Epithelial cell of umbilical artery (primary cell): ENCODE measurements at places on chromosomes 7 and 10. TPM values are rescaled to one million over a fixed set of nuclear protein-coding genes. Genes with fewer than 3 reads are reported as not detected.

The FAM131B gene
- 1.3 and 1.4 TPM in 2 replicates for total RNA-seq

The UBN2 gene
- total RNA-seq = 3.2 and 7.1 TPM in 2 replicates

The TMEM225B gene
- under 0.01 TPM in 1 of 2 replicates, not detected in the other for total RNA-seq

The RASA4B gene
- 0.65 and 3.2 TPM in 2 replicates for total RNA-seq

The ZC3HAV1L gene
- 12.2 and 13.3 TPM in 2 replicates for total RNA-seq

The FGF8 gene
- total RNA-seq = not detected in 2 replicates

The LBX1 gene
- total RNA-seq = not detected in 2 replicates

The CASD1 gene
- total RNA-seq = 14.6 and 22.6 TPM in 2 replicates

The ADAMTS14 gene
- under 0.01 TPM in 1 of 2 replicates, not detected in the other for total RNA-seq

The SUGCT gene
- 1.2 and 2.3 TPM in 2 replicates for total RNA-seq

The TUBB8 gene
- 0.61 TPM in 1 of 2 replicates, not detected in the other for total RNA-seq

The CYP26C1 gene
- total RNA-seq = 0.32 and 1.4 TPM in 2 replicates

The BHLHA15 gene
- 0.32 and 1.1 TPM in 2 replicates for total RNA-seq

The WIPF3 gene
- not detected in 2 replicates for total RNA-seq

The EN2 gene
- under 0.01 TPM in 1 of 2 replicates, not detected in the other for total RNA-seq

The PPP1R9A gene
- 1.6 and 4.0 TPM in 2 replicates for total RNA-seq
